ENCODE measurements at places on chromosomes 2 and 18. TPM values are rescaled to one million over a fixed set of nuclear protein-coding genes. Genes with fewer than 3 reads are reported as not detected.

DNA sequence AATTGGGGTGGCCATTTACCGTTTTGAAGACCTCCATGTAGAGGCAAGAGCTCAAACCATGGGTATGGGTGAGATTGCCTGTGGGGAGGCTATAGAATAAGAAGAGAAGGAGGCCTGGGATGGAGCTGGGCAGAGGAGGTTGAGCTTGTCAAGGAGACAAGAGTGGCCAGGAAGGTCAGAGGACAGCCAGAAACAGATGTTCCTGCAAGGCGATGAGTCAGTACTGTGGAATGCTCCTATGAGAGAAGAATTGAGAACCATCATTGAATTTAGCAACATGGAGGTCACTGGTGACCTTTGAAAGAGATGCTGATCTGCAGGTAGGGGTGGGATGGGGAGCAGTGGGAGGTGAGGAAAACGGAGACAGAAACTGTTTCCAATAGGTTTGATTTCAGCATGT lies 3.5 kb downstream of the ACSL3 start:
- peak; percentile 71 for DNase-seq

GRCh38 chr2:69642709-69643601 lies 584 bp downstream of the AAK1 start:
- peak; percentile 78 for DNase-seq

GRCh38 chr2:22247466-22247865 lies 1123.7 kb downstream of the TDRD15 start:
- no peak for DNase-seq

- DNase-seq, result no peak
These were observed 147.2 kb upstream of the SLC1A4 start for GRCh38 chr2:64842030-64842429.

Gene PLCD4
- 0.89 TPM for total RNA-seq

Gene INHA
- 0.52 TPM for total RNA-seq

GRCh38 chr2:237109421-237109934 lies 23.8 kb downstream of the COPS8 start:
- no peak for DNase-seq

Gene REEP1
- 1.1 TPM for total RNA-seq

DNA sequence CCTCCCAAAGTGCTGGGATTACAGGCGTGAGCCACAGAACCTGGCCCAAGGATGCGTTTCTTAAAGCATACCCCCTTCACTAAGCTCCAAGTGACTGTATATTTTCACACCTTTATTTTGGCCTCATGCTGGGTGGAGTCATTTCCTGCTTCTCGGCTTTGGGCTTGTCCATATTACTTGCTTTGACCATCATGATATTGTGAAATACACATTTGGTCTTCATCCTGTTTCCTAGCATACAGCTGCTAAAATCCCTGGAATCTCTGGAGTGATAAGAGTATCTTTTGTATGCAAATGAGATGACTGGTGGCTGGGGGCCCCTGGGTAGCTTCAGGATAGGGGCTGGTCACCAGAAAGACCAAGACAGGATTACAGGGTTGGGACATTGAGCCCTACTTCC lies 17.6 kb upstream of the COLEC12 start:
- DNase-seq, result no peak

GRCh38 chr2:127401757-127402695 lies 14.3 kb upstream of the MAP3K2 start:
- no peak for DNase-seq

Gene HNMT
- total RNA-seq, result 15.3 TPM

- DNase-seq, result no peak
These were observed 52.8 kb upstream of the SLC35F5 start for GRCh38 chr2:113809076-113809736.

Measured in astrocyte (in vitro differentiated cells and primary cell).